ENCODE measurements at places on chromosomes 6 and 20.

GRCh38 chr6:138044458-138044857 is 62.8 kb downstream of the PERP start:
- DNase-seq: no peak

DNA sequence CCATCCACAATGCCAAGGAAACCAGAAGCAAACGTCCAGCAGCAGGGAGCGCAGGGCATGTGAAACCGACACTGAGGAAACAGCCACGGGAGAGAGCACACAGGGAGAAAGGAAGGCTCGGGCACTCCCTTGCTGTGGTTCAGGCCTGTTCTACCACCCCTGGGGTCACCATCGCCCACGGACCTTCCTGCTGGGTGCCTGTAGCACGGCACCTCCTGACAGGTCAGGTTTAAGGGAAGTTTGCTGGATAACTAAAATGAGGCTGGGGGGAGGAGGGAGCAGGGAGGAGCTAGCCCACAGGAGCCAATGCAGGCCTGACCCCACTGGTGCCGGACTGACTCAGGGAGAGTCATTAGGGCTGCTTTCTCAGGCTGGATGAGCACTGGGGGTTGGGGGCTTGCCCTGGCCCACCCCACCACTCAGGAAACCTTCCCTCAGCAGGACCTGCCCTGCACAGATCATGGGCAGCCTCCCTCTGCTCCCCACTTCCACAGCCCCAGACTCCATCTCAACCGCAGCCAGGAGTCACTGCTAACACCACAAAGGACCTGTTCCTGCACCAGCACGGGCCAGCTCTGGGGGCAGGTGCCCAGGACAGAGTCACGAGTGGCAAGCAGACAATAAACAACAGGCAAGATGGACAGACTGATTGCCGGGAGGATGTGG is 2.3 kb downstream of the UCKL1 start:
- DNase-seq: no peak

GRCh38 chr20:9590189-9590588 is 75.8 kb downstream of the LAMP5 start:
- no peak for DNase-seq

- no peak for DNase-seq
These were observed 219.8 kb upstream of the STXBP5 start for GRCh38 chr6:146984251-146984924.

DNA sequence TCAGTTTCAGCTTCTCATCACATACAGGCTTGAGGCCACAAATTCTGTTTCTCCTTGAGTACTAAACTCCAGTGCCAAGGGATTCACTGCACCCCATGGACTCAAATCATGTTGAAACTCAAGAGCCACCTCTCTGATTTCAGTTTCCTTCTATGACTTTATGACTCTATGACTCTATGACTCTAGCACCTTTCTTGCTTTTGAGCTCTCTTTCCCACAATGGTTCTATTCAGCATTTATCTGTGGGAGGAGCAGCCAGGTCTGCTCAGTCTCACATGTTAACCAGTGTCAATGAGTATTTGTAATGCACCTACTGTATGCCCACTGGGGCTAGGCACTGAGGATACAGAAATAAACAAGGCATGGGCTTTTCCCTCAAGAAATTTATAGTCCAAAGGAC is 14.6 kb upstream of the SLC22A2 start:
- DNase-seq: no peak

GRCh38 chr6:119330520-119331113 is 18.9 kb downstream of the MAN1A1 start:
- no peak for DNase-seq

DNA sequence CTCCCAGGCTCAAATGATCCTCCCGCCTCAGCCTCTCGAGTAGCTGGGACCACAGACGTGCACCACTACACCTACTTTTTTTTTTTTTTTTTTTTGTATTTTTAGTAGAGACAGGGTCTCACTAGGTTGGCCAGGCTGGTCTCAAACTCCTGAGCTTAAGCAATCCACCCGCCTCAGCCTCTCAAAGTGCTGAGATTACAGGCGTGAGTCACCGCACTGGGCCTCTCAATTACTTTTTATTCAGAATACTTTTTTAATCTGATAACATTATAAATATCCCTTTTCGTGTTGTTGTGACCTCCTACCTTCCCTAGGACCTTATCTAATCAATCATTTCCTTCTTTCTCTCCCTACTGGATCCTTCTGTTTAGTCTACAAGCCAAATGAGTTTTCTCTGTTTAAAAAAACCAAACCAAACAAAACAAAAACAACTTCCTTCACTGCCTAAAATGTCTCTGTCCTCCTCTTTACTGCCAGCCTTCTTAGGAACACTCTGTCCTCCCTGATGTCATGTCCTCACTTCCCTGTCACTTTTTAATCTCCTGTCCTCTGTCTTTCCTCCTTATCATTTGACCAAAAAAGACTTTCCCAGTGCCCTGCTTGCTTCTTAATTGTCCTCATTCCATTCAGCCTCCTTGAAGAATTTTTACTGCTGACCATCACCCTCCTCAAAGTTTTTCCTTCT is 85.0 kb downstream of the CAP2 start:
- DNase-seq: no peak

DNA sequence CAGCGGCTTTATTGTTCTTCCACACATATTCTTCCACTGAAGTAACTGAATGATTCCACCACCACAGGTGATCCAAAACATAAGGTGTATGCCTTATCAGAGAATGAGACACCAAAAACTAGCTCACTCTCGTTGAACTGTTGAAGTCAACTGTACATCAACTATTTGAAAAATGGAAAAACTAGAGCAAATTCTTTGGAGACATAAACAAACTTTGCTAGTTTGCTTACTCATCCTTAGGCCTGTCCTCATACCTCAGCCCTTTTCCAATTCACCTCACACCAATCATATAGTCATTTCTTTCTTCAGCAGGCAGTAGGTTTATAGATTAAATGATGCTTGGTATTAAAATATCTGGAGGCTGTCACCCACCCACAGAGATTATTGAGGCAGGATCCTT is 77.1 kb upstream of the RNF217 start:
- no peak for DNase-seq

DNA sequence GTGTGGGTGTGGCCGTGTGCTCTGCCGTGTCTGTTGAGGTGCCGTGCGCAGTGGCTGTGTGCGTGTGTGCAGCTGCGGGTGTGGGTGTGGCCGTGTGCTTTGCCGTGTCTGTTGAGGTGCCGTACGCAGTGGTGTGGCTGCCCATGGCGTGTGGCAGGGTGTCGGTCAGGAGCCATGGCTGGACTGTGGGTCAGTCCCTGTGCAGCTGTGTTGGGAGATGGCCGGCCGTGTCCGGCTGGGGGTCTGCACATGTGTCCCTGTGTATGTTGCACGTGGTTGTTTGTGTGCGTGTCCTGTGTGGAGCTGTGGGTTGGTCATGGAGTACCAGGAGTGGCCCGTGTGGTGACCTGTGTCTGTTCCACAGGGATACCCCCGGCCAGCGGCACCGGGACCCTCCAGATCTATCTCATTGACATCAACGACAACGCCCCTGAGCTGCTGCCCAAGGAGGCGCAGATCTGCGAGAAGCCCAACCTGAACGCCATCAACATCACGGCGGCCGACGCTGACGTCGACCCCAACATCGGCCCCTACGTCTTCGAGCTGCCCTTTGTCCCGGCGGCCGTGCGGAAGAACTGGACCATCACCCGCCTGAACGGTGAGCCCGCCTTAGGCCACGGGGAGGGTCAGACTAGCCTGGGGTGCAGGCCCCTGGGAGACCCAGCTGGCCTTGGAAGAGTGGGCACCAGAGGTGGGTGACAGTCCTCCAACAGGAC is 137.7 kb downstream of the TAF4 start:
- no peak for DNase-seq

GRCh38 chr6:152271776-152272464 is 365.2 kb downstream of the SYNE1 start:
- DNase-seq: no peak

DNA sequence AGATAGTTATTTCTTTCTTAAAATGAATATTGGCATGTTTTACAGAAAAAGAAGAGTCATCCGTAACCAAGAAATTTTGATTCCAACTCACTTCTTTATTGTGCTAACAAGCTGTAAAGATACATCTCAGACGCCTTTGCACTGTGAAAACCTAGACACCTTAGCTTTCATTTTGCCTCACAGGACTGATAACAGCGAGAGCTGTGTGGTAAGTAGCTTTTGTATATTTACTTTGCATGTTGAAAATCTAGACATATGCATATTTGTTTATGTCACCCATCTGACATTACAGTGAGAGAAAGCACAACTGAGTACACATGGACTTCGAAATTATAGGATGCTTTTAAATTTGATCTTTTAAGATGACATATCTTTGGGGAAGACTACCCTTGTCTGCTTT is 64.7 kb downstream of the CCN2 start:
- no peak for DNase-seq

DNA sequence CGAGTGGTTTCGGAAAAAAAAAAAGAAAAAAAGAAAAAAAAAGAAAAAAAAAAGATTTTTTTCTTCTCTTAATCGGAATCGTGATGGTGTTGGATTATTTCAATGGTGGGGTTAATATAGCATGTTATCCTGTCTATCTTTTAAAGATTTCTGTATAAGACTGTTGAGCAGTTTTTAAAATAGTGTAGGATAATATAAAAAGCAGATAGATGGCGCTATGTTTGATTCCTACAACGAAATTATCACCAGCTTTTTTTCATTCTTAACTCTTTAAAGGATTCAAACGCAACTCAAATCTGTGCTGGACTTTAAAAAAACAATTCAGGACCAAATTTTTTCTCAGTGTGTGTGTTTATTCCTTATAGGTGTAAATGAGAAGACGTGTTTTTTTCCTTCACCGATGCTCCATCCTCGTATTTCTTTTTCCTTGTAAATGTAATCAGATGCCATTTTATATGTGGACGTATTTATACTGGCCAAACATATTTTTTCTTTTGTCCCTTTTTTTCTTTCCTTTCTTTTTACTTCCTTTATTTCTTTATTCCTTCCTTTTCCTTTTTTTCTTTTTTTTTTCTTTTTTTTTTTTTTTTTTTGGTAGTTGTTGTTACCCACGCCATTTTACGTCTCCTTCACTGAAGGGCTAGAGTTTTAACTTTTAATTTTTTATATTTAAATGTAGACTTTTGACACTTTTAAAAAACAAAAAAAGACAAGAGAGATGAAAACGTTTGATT is 3.6 kb downstream of the SOX4 start:
- DNase-seq: no peak

- no peak for DNase-seq
These were observed 347.0 kb downstream of the BTBD3 start for GRCh38 chr20:12264711-12265110.

GRCh38 chr6:110731196-110731595 is 84.1 kb downstream of the CDK19 start:
- DNase-seq: no peak

DNA sequence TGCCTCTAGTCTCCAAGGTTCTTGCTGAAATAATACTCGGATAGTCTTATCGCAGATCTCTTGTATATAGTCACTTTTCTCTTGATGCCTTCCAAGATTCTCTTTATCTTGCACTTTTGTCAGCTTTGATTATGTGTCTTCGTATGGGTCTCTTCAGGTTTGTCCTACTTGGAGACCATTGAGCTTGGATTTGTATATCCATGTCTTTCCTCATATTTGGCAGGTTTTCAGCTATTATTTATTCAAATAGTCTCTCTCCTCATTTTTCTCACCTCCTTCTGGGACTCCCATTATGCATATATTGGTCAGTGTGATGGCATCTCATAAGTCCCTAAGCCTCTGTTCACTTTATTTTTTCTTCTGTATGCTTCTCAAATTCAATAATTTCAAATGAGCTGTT is 23.0 kb downstream of the ECI2 start:
- no peak for DNase-seq

DNA sequence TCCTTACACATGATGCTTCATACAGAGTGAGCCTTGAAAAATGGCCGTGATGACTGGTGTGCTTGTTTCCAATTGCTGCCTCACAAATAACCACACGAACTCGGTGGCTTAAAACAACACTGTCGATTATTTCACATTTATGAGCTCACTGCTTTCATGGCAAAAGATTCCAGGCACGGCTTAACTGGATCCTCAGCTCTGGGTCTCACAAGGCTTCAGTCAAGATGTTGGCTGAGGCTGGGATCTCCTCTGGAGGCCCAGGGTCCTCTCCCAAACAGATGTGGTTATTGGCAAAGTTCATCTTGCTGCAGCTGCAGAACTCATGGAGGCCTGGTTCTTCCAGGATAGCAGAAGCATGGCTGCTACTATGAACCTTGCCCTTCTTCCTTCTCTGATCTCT is 144.6 kb downstream of the TFAP2C start:
- DNase-seq: no peak

Measured in stimulated activated CD8-positive, alpha-beta memory T cell treated with anti-CD3 and anti-CD28 coated beads, Interleukin-4, amount 100 ng/mL, for 1 hour (primary cell).